ENCODE measurements at places on chromosomes 7 and 10. TPM values are rescaled to one million over a fixed set of nuclear protein-coding genes. Genes with fewer than 3 reads are reported as not detected.

GRCh38 chr7:108010377-108010776 is 7.4 kb upstream of the LAMB1 start:
- DNase-seq: no peak
- no peaks in the 10 kb centered on the region for H3K36me3 ChIP-seq
- no peaks in the 10 kb centered on the region for H3K4me1 ChIP-seq
- no peaks in the 10 kb centered on the region for H3K27me3 ChIP-seq

- H3K36me3 ChIP-seq: no peaks in the 10 kb centered on the region
- H3K27ac ChIP-seq: no peak overlapping the region
- no peak for DNase-seq
- no peak overlapping the region for H3K4me3 ChIP-seq
- H3K27me3 ChIP-seq: no peaks in the 10 kb centered on the region
- H3K4me1 ChIP-seq: no peaks in the 10 kb centered on the region
These were observed 72.0 kb upstream of the VKORC1L1 start for GRCh38 chr7:65800890-65801341.

- no peaks in the 10 kb centered on the region for H3K36me3 ChIP-seq
- no peak overlapping the region for H3K4me3 ChIP-seq
- H3K4me1 ChIP-seq: peaks cover 6% of the 10 kb centered on the region
- DNase-seq: no peak
These were observed 84.6 kb upstream of the NAMPT start for GRCh38 chr7:106369352-106369751.

- peak overlapping the region; percentile 86 for H3K4me3 ChIP-seq
- H3K27me3 ChIP-seq: no peaks in the 10 kb centered on the region
- peaks cover 34% of the 10 kb centered on the region for H3K4me1 ChIP-seq
These were observed 811 bp downstream of the CDK5 start for GRCh38 chr7:151056666-151057505.

DNA sequence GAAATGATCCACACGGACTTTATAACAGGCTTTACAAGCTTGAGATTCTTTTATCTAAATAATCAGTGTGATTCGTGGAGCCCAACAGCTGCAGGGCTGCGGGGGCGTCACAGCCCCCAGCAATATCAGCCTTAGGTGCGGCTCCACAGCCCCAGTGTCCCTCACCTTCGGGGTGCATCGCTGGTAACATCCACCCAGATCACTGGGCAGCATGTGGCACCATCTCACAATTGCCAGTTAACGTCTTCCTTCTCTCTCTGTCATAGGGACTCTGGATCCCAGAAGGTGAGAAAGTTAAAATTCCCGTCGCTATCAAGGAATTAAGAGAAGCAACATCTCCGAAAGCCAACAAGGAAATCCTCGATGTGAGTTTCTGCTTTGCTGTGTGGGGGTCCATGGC is 155.6 kb downstream of the EGFR start:
- H3K36me3 ChIP-seq: peaks cover 53% of the 10 kb centered on the region
- H3K4me1 ChIP-seq: peaks cover 7% of the 10 kb centered on the region
- no peaks in the 10 kb centered on the region for H3K27me3 ChIP-seq
- H3K4me3 ChIP-seq: no peak overlapping the region

- no peak overlapping the region for H3K27ac ChIP-seq
- H3K4me3 ChIP-seq: no peak overlapping the region
- H3K27me3 ChIP-seq: no peaks in the 10 kb centered on the region
- H3K4me1 ChIP-seq: no peaks in the 10 kb centered on the region
- H3K36me3 ChIP-seq: no peaks in the 10 kb centered on the region
These were observed 175.8 kb upstream of the PRKCQ start for GRCh38 chr10:6755781-6756460.

GRCh38 chr7:33640741-33641140 is 264.6 kb upstream of the BMPER start:
- H3K4me3 ChIP-seq: no peak overlapping the region
- H3K4me1 ChIP-seq: no peaks in the 10 kb centered on the region
- no peaks in the 10 kb centered on the region for H3K27me3 ChIP-seq

Gene C10orf90
- 1.0 TPM for total RNA-seq

Gene MBL2
- not detected for total RNA-seq

- peak overlapping the region; percentile 73 for H3K27ac ChIP-seq
- peak overlapping the region; percentile 63 for H3K4me3 ChIP-seq
- H3K4me1 ChIP-seq: peaks cover 11% of the 10 kb centered on the region
These were observed 84.9 kb upstream of the MKI67 start for GRCh38 chr10:128211064-128211504.

DNA sequence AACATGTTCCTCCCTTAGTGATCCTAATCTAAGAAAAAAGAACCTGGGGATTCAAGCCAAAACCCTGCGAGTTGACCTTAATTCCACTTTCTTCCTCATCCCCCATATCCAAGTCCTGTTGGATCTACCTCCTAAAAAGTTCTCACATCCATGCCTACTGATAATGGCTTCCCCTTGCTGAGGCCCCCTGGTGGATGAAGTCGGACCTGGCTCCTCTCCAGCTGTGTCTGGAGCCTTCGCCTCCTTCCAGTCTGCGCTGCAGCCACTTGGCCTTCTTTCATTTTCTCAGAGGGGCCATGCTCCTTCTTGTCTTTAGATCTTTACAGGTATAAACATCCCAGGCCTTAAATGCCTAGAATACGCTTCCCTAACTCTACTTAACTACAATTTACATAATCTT is 8.1 kb downstream of the PDE1C start:
- H3K27me3 ChIP-seq: no peaks in the 10 kb centered on the region
- H3K36me3 ChIP-seq: no peaks in the 10 kb centered on the region
- H3K27ac ChIP-seq: no peak overlapping the region
- no peak overlapping the region for H3K4me3 ChIP-seq
- peaks cover 13% of the 10 kb centered on the region for H3K4me1 ChIP-seq

Gene PRKAR2B
- total RNA-seq: 24.1 TPM

GRCh38 chr10:84668186-84668763 is 339.9 kb downstream of the CCSER2 start:
- no peak overlapping the region for H3K4me3 ChIP-seq
- peak overlapping the region; percentile 52 for H3K27ac ChIP-seq
- H3K27me3 ChIP-seq: no peaks in the 10 kb centered on the region
- no peaks in the 10 kb centered on the region for H3K36me3 ChIP-seq
- peak; percentile 36 for DNase-seq
- no peaks in the 10 kb centered on the region for H3K4me1 ChIP-seq

DNA sequence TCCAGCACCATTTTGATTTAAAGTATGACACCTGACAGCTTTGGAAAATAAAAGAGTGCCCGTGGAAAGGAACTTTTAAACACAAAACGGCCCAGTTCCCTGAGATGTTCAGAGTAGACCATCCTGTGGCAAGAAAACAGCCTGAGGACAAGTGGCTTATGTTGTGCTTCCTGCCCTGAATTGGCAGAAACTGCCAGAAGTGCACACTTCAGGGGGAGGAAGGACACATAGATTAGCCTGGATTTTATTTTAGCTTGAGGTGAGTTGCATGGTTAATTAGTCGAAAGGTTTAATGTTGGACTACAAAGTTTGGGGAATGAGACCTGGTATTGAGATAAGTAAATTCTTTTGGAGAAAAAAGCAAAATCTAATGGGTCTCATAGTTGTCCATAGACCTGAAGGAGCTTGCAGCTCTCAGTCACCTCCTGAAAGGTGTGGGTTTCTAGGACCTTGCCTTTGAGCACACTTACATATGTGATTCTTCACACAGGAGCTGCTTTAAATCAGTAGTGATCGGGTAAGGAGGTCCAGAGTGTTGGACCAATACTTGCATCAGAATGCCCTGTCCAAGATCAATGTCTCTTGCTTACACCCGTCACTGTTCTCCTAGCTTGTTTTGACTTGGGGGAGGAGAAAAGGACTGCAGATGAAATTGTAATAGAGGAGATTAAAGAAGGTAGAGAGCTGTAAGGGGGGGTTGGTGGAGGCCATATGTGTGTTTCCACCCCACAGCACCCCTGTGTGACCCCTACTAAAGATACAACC is 4.9 kb downstream of the ITIH2 start:
- H3K27ac ChIP-seq: no peak overlapping the region
- H3K27me3 ChIP-seq: no peaks in the 10 kb centered on the region
- no peaks in the 10 kb centered on the region for H3K36me3 ChIP-seq
- H3K4me1 ChIP-seq: no peaks in the 10 kb centered on the region
- DNase-seq: no peak
